ENCODE measurements at places on chromosomes 1 and 21.

DNA sequence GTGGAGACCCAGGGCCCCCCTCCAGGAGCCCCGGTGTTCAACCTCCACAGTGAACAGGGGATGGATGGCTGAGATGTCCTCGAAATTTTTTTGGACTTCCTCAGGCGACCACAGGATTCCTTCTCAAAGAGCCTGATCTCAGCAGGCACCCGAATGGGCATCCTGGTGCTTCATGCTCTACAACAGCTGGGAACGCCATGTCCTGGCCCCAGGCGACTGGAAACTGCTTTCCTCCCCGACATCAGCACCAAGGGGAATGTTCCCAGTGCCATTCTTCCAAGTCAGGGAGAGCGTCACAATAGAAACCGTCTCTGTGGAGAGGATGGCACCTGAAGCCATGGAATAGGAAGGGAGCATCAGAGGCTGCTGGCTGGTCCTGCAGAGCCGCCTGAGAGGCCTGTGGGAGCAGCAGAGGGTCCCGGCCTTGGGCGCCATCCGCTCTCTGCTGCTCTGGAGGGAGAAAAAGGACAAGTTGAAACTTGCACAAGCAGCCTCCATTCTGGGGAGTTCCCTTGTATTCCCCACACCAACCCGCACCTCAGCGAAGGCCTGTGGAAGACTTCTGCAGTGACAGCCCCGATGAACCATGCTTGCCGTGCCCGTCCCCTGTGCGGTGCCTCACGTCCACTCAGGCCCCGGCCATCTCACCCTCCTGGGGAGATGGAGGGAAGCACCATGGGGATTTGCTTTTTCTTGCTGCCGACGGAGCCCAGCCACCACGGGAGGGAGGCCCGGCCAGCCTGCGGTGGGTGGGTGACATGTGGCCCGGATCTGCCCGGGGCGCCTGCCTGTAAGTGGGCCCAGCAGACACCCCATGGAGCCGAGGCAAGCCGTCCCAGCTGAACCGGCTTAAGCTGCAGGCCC is 2.3 kb upstream of the ADARB1 start:
- DNase-seq: no peak

GRCh38 chr1:216215169-216215568 is 208.1 kb downstream of the USH2A start:
- DNase-seq: no peak

GRCh38 chr1:210311726-210312493 is 16.8 kb upstream of the HHAT start:
- no peak for DNase-seq

GRCh38 chr21:34499116-34499515 is 12.9 kb downstream of the KCNE1 start:
- no peak for DNase-seq

DNA sequence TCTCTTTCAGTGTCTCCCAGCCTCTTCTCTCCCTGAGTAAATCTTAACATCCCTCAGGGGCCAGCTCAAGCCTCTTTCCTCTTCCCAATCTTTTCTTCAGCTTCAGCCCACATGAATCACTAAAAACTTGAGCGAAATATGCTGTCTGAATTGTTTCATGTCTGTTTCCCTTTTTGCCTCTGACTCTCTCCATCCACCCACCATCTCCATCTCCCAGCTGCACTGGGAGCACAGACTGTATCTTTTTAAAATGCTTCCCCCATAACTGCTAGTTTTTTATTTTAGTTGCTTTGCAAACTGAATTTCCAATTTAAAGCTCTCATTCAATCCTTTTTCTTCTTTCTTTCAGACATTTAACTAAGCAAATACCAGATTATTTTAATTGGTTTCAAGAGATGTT is 3.0 kb upstream of the AHCTF1 start:
- DNase-seq: no peak

GRCh38 chr1:974687-975328 is 7.1 kb downstream of the PERM1 start:
- DNase-seq: no peak

GRCh38 chr1:107474877-107475612 is 334.2 kb downstream of the NTNG1 start:
- no peak for DNase-seq

GRCh38 chr1:51644533-51645197 is 27.8 kb downstream of the OSBPL9 start:
- no peak for DNase-seq

- DNase-seq: no peak
Observed at GRCh38 chr1:6888870-6889269, 103.6 kb downstream of the CAMTA1 start.

DNA sequence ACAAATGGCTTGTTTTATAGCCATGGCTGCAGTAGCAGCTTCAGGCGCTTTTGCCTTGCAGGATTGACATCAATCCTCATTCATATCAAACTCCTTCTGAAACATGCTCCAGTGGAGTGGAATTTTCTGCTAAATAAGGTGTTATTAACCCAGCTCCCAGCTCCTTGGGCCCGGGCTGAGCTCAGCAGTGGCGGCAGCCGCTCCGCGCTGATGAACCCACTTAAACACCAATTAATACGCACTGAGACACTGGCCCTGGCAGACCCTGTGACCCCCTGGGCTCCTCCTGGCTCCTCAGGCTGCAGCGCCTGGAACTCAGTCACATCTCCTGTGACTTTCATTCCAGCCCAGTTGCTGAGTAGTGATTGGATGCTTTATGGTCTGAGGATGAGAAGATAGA is 137.4 kb upstream of the GRIK3 start:
- no peak for DNase-seq

DNA sequence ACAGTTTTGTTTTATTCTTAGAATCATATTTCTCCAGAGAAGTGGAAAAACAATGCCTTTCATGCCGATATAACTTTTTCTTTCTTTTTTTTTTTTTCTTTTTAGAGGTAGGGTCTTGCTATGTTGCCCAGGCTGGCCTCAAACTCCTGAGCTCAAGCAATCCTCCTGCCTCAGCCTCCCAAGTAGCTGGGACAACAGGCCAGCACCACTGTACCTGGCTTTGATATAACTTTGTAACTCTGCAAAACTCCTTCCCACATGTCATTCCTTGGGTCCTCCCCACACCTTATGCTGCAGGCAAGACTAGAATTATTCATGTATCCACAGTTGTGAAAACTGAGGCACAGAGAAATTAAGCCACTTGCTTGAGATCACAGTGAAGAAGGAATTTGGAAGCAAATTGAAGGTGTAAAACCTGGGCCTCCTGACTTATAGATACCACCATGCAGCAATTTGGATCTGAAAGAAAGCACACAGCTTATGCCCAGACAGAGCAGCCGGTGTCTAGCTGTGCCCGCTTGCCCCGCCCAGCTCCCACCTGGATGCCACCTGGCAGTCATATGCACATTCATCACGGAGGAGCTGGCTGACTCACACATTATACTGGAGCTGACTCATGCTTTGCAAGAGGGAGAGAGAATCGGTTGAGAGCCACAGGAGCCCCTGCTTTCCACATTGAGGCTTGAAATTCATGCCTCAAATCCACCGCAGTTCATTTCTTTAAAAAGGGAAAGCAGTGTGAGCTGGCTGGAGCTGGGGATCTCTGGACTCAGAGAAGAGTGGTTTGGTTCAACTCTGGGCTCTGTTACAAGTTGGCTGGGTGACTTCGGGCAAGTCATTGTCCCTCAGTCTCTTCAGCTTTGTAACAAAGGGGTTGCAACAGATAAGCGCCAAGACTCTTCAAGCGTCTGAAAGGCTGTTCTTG is 8.3 kb upstream of the SLC2A1 start:
- no peak for DNase-seq

DNA sequence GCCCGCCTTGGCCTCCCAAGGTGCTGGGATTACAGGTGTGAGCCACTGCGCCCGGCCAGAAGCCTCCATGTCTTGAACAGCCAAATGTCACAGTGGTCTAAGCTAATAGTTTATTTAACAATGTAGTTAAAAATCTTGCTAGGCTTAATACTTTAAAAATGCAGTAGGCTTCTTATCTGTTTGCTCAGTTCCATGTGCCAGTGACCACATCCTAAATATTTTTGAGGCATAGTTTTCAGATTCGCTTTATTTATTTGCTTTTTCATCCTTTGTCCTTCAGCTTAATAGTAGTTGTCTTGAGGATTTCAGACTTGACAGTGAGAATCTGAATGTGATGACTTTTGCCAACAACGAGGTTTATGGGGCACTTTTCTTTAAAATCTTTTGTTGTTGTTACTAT is 59.9 kb upstream of the PRRX1 start:
- no peak for DNase-seq

- DNase-seq: no peak
Observed at GRCh38 chr1:174964972-174965361, 34.8 kb upstream of the CACYBP start.

Measured in hypothalamus (tissue), 51 donors.